Activated CD8-positive, alpha-beta memory T cell treated with anti-CD3 and anti-CD28 coated beads for 1 hour (primary cell): ENCODE measurements at places on chromosomes 4 and X.
A peak's percentile ranks its signal among the peaks of the same experiment; 100 is the strongest.

DNA sequence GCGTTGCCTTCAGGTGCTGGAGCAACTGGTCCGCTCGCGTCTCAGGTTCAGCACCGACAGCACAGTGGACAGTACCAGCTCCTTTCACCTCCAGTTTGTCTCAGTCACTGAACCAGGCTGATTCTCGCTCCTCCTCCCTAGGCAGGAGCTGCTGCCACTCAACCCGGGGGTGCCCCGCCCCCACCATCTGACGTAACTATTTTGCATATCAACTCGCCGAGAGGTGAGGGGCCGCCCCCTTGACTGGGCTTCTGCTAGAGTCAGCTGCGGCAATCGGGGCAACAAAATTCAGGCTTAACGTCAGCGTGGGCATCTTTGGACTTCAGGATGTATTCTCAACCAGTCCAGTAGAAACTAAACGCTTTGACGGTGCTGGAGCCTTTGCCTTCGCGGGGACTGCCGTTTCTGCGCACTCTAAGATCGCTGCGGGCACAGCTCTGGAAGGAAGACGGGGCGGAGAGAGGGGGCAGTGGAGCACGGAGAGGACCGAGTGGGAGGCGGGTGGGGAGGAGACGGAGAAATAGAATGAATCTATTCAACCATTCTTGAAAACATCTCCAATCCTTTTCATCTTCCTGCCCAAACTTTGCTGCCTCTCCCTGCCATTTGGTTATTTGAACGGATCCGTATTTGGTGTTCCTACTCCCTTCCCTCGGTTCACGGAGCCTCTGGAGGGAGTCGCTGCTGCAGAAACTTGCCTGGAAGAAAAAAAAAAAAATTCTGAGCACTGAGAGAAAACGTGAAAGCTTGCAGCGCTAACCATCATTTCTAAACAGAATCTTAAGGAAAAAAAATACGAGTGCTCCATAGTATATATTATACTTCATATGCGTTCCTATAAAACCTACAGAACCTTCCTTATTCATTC is at the start of gene FSTL5:
FSTL5 (minus strand) TSS at position 109 of the 868 bp plus-strand sequence. CDS start 52,604 bp downstream, outside the sequence.
- no peak for DNase-seq

GRCh38 chrX:72621625-72622485 is 49.2 kb upstream of the HDAC8 start:
- no peak for DNase-seq

GRCh38 chr4:68494688-68495087 is 47.4 kb downstream of the TMPRSS11E start:
- DNase-seq, result no peak

DNA sequence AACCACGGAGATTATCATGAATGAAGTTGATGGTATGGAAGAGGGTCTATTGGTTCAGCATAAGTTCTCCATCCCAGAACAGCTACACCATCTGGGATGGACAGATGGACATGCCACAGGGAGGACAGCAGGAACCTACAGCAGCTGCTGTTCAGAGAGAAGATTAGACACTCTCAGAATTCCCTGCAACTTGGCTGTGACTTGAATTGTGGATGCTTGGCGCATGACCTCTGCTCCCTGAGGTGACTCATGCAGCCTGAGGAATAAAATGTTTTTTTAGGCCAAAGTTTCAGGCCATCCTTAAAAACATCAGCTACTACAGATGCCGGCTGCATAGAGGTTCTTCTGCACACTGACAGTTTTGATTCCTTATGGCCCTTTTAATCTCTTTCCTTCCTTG is 97.3 kb downstream of the RS1 start:
- no peak for DNase-seq

DNA sequence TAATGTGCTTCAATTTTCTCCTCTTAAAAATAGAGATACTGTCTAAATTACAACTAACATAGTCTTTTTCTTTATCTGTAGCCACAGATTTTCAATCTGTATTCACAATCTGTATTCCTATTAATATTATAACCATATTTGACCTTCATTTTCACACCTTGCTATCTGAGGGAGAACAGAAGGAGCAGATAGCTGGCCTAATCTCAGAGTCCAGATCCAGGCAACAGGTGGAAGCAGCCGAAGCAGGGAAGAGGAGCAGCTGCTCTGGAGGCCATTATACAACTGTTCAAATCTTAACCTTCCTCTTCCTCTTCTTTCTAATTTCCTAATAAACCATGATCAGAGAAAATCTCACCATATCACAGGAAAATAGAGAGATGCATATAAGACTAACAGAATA is 14.2 kb downstream of the SEPSECS start:
- no peak for DNase-seq

GRCh38 chr4:176767183-176767582 is 25.5 kb downstream of the VEGFC start:
- no peak for DNase-seq

- no peak for DNase-seq
These were observed 31.7 kb upstream of the ZNF41 start for GRCh38 chrX:47514533-47515235.

DNA sequence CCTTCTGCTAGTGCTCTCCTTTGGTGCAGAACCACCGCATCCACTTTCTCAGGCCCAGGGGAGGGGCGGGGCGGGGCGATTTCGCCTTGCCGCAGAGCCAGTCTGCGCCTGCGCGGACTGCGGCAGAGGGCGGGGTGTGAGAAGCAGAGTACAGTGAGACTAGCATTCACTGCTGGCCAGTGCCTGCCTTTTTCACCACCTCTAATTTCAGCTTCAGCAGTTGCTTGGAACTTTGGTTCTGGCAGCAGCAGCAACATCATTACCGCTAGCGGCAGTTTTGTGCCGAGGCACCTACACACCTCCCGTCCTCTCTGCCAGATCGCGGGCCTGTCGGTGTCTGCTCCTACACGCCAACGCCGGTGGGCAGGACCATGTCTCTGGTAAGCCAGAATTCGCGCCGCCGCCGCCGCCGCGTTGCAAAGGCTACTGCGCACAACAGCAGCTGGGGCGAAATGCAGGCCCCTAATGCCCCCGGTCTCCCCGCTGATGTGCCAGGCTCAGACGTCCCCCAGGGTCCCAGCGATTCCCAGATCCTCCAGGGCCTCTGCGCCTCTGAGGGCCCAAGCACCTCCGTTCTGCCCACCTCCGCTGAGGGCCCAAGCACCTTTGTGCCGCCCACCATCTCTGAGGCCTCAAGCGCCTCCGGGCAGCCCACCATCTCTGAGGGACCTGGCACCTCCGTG is at the start of gene MAGEE1:
MAGEE1 (plus strand) TSS at position 151 of the 683 bp plus-strand sequence; CDS start at position 372, 221 bp downstream.
- peak; percentile 69 for DNase-seq

- no peak for DNase-seq
These were observed 119.1 kb downstream of the HMGN5 start for GRCh38 chrX:81082649-81083048.

- no peak for DNase-seq
These were observed 477.1 kb downstream of the PPARGC1A start for GRCh38 chr4:23412701-23413100.

DNA sequence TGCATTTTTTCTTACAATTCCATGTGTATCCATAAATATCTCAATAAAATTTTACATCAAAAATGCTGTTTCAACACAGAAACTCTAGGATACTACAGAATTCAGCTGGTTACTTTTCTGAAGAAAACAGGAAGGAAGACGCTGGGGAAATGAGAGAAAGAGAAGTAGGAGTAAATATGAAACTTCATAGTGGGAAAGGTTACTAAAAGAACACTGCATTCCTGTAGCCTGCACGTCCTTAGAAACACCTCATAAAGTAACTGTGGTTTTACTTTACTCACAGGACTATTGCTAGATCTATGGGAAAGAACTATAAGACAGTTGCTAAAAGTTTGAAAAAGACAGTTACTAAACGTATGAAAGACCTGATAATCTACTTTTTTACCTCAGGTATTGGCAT is 23.1 kb downstream of the ATP11C start:
- no peak for DNase-seq

DNA sequence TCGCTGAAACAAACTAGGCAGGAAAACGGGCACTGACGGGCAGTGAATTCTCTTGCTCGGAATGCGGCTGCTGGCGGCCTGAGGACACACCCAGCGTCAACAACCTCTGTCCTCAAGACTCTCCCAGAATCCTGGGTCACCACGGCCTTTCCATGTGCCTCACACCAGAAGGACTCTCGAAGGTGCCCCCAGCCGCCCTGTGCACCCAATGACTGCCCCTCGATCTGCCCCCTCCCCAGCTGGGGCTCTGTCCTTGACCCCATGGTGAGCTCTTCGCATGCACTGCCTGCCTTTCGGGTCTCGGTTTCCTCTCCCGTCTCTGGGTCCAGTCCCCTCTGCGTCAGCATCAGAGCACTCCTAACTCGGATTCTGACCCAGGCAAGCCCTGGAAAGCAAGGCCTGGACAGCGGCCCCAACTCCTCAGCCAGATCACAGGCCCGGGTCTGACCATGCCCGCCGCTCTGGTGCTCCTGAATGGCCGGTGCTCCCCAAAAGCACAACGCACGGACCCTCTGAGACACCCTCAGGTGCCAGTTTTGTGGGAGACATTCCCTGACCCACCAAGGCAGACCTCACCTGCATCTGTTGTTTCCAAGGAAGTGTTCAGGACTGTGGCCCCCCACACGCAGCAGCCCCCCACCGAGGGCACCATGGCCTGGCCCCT is 56.0 kb downstream of the ACOX3 start:
- no peak for DNase-seq

- DNase-seq, result no peak
These were observed 22.1 kb upstream of the SCD5 start for GRCh38 chr4:82820689-82821088.

- DNase-seq, result no peak
These were observed 2522.1 kb downstream of the ARAP2 start for GRCh38 chr4:33722254-33722653.

- DNase-seq, result no peak
These were observed 38.6 kb downstream of the NPY5R start for GRCh38 chr4:163382178-163382869.

GRCh38 chr4:121462660-121463261 is 81.9 kb upstream of the QRFPR start:
- peak; percentile 1 for DNase-seq

DNA sequence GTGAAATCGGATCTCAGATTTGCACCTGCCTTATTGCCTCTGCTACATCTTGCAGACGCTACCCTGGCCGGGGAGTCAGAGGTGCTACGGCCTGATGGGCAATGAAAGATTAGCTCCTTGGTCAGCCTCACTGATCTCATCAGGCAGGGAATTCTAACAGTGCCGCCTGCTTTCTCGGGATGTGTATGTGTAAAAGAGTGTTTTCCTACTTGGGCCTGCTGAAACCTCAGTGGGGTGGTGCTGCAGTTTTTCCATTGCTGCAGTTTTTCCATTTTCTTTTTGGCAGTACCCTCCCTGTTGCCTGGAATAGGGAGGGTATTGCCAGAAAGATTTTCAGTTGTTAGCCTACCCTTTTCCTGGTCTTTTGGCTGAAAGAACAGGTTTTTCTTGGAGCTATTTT is 117.5 kb downstream of the CDKL5 start:
- DNase-seq, result no peak

- DNase-seq, result peak; percentile 11
These were observed 60.0 kb upstream of the BANK1 start for GRCh38 chr4:101730291-101731117.

DNA sequence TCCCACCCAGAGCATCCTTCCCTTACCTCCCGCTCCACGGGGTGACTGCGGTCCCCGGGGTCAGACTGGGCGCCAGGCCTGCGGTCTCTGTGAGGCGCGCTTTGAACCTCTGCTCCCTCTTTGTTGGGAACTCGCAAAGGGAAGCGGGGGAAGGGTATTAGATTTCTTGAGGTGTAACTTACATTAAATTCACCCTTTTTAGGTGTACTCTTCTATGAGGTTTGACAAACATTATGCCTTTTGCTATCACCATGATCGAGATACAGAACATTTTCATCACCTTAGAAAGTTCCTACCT is 569 bp downstream of the DCK start:
- DNase-seq, result no peak

GRCh38 chr4:71212216-71212615 is 126.6 kb upstream of the SLC4A4 start:
- no peak for DNase-seq

DNA sequence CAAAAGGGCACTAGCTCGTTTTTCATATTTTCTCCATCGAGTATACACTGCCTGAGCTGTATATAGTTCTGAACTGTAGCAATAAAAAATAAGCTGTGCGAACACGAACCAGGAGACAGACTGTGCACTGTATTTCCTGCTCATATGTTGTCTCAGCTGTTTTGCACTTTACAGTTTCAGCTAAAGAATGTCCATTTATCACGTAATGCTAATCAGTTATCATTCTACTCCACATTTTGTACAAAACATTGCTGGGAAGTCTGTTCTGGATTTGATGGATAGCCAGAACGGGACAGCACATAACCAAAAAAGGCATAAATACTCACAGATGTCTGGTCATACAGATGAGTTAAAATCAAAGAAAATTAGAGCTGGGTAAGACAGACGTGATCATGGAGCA is 315.5 kb upstream of the ADGRL3 start:
- DNase-seq, result no peak

GRCh38 chrX:136708348-136708747 is 60.4 kb downstream of the CD40LG start:
- DNase-seq, result no peak

DNA sequence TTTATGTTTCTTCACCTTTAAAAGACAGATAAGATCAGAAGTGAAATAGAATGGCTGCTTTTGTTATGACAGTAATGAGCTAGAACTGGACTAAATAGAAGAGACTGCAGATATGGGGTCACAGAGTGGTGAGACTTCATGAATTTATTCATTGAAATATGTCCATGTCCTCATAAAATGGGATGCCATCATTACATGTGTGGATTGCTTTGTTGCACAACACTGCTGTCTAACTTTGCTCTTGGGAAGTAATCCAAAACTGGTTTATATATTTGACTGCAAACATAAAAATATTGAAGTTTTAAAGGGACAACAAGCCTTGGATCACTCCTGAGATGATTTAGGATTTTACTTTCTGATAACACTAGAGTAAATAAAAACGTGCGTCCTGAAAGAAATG is 209.2 kb upstream of the FAT4 start:
- DNase-seq, result no peak

DNA sequence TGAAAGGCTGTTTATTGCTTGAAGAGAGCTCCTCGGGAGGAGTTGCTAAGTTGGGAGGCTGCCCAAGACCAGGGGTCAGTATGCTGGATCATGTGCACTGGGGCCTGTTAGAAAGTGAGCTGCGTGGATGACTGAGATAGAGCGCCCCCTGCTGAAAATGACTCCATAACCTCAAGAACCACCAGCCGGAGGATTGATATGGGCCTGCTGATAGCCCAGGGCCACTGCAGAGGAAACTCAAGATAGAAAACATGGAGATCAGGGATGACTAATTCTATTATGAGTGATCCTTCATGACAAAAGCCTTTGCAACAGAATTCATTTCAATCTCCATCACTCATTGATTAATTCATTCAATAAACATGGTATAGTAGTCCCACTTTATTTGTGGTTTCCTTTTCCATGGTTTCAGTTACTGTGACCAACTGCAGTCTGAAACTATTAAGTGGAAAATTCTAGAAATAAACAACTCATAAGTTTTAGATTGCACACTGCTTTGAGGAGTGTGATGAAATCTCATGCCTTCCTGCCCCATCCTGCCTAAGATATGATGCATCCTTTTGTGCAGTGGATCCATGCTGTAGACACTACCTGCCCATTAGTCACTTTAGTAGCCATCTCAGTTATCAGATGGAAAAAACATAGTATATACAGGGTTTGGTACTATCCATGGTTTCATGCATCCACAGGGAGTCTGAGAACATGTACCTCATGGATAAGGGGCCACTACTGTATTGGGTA is 126.7 kb upstream of the MBNL3 start:
- no peak for DNase-seq
